ENCODE measurements at places on chromosomes 7 and 10.
A peak's percentile ranks its signal among the peaks of the same experiment; 100 is the strongest.

DNA sequence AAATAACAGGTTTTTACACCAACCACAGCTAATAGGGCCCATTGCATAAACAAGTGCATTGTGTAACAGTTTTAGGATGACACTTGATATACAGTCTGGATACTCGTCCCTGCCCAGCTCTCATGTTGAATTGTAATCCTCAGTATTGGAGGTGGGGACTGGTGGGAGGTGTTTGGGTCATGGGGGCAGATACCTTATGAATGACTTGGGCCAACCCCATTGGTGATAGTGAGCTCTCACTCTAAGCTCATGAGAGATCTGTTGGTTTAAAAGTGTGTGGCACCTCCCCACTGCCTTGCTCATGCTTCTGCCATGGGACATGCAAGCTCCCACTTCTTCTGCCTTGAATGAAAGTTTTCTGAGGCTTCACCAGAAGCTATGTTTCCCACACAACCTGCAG is 136.7 kb downstream of the PDE1C start:
- no peak for DNase-seq

DNA sequence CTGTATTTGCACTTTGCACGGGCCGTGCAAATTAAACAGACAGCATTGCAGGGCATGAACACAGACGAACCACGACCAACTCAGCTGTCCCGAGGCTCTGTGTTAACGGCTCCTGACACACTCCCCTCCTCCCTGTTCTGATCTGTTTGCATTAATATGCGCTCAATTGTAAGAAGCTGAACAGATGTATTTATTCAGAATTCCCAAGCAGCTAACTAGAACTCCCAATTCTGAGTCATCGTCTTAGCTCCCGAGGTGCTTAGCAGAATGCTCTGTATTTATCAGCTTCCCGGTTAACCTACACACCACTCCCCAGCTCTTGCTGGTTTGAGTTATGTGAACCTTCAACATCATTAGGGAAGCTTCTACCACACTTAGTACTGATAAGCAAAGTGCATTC is 286.4 kb downstream of the PTPRN2 start:
- DNase-seq, result no peak

GRCh38 chr7:20089431-20089830 is 127.8 kb downstream of the MACC1 start:
- no peak for DNase-seq

- no peak for DNase-seq
These were observed 319.4 kb upstream of the FZD8 start for GRCh38 chr10:35961501-35961900.

DNA sequence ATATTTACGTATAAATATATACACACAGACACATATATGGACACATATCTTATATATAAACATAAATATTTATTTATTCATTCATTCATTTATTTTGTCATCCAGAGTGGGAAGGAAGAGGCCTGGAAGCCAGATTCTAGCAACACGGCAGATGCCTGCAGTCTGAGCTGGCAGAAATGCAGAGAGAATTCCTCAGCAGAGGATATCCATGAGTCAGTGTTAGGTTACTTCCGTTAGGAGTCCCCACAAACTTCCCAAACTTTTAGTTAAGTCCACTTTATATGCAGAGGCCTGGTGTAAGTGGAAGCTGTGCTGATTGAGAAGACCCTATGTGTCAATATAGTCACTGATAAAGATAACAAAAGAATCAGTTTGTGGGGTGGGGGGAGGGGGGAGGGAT is 89.6 kb downstream of the PPP1R17 start:
- DNase-seq, result no peak

- no peak for DNase-seq
These were observed 23.1 kb downstream of the PARD3 start for GRCh38 chr10:34791947-34792346.

DNA sequence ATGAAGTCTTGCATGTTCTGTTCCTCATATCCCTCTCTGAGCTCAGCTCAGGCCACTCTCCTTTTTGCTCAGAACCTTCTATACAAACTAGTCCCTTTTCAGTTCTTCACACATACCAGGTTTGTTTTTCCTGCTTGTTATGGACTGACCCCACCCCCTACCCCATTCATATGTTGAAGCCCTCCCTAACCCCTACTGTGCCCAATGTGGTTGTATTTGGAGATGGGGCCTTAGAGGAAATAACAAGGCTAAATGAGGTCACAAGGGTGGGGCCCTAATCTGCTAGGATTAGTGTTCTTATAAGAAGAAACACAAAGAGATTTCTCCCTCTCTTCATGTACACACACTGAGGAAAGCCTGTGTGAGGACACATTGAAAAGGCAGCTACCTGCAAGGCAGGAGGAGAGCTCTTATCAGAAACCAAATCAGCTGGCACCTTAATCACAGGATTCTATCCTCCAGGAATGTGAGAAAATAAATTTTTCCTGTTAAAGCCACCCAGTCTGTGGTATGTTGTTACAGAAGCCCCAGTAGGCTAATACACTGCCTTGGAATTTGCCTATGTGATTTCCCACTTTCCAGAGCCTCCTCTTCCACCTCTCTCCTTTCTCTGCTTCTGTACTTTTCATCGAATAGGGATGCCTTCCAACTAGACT is 67.3 kb upstream of the DNAJB12 start:
- DNase-seq, result no peak

DNA sequence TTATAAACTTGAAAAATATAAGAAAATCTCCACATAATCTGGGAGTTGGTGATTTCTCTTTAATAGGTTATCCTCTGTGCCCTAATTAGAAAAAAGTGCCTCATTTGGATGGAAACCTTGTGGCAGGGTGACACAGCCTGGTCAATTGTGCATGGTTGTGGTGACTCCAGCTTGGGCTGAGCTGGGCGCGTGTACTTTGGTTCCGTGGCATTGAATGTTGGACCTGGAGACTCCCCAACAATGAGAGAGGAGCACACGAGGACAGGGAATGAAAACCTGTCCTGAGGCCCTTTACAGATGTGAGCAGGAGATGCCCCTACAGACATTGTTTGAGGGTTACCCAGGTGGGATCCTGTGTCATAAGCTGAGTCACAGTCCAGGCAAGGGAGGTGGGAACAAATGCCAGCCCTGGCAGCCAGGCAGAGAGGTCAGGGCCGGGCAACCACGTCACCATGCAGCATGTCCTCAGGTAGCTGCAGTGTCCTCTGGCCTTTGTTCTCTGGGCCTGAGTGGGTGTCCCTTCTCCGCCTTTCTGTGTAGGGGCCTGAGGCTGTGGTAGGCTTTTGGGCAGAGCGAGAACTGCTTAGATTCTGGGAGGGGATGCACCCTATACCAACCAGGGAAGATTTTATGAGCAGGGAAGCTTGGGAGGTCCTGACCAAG is 147.4 kb upstream of the TBX20 start:
- no peak for DNase-seq

GRCh38 chr10:34113504-34114225 is 701.4 kb downstream of the PARD3 start:
- no peak for DNase-seq

DNA sequence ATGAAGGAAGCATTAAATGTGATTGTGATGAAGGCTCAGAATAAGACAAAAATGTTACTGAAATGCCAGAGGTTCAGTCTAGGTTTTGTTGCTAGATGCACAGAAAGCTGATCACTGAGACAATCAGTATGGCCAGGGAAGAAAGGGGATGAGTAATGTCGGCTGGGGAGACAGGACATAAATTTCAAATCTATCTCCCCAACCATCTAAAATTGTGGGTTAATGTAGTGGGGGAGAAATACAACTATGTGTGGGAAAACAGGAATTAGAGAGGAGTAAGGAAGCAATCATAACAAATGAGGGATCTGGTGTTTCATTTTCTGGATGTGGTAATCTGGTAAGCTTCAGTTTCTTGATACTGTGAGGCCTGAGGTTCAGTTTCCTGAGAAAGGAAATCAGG is 1111.0 kb downstream of the XPNPEP1 start:
- DNase-seq, result no peak

GRCh38 chr10:13913897-13914296 is 327.1 kb downstream of the PRPF18 start:
- peak; percentile 7 for DNase-seq

GRCh38 chr10:13810568-13810967 is 223.8 kb downstream of the PRPF18 start:
- DNase-seq, result no peak

DNA sequence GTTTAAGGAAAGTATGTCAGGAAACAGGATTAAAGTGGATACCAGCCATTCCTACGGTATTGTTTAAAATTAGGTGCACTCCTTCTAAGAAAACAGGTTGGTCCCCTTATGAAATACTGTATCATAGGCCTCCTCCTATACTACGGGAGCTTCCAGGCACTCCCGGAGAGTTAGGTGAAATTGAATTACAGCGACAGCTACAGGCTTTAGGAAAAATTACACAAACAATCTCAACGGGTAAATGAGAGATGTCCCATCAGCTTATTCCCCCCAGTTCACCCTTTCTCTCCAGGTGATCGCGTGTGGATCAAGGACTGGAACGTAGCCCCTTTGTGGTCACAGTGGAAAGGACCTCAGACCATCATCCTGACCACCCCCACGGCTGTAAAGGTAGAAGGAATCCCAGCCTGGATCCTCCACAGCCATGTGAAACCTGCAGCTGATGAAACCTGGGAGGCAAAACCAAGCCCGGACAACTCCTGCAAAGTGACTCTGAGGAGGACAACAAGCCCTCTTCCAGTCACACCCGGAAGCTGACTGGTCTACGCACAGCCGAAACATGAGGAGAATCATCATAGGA is 25.1 kb upstream of the GHITM start:
- DNase-seq, result no peak

DNA sequence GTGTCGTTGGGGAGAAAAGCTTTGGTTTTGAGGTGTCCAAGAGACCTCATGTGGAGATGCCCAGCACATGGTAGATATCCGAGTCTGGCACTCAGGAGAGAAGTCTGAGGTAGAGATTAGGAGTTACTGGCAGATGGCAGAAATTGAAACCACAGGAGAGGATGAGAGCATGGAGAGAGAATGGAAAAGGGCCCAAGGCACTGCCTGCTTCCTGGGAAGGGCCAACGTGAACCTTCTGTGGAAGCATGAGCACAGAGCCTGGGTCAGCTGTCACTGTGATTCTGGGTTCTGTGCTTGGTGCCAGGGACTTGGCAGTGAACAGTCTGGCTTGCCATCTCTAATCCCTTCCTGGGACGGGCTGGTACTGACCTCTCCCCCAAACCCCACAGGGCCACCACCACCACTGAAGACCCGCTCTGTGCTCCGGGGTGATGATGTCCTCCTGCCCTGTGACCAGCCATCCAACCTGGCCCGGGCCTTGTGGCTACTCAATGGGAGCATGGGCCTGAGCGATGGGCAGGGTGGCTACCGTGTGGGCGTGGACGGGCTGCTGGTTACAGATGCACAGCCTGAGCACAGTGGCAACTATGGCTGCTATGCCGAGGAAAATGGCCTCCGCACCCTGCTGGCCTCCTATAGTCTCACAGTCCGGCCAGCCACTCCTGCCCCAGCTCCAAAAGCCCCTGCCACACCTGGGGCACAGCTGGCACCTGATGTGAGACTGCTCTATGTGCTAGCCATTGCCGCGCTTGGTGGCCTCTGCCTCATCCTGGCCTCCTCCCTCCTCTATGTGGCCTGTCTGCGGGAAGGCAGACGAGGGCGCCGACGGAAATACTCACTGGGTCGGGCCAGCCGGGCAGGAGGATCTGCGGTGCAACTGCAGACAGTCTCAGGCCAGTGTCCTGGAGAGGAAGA is 4.1 kb downstream of the MRPL43 start:
- DNase-seq, result no peak

DNA sequence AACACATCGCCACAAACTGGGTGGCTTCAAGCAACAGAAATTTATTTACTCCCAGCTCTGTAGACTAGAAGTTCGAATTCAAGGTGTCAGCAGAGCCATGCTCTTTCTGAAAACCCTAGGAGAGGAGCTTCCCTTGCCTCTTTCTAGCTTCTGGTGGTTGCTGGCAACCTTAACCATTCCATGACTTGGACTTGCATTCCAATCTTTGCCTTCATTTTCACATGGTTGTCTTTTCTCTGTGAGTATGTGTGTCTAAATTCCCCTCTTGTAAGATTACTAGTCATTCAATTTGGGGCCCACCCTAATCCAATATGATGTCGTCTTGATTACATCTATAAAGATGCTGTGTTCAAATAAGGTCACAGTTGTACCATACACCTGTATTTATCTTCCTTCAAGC is 65.9 kb upstream of the PRKG1 start:
- no peak for DNase-seq

GRCh38 chr10:15237351-15237750 is 68.9 kb upstream of the NMT2 start:
- DNase-seq, result no peak

DNA sequence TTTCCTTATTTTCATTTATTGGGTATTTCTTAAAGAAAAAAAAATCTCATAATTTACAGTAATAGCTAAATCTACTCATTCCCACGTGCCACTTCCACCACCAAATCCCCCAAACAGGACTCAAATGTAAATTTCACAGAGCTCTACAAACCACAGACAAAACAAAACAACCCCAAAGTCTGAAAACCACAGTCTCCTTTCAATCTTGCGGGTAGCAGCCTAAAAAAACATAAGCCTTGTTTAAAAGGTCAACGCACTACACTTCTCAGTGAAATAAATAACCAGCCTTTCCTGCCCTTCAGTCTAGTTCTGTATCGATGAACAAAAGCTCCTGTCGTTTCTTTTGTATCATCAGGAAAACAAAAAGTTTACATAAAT is 121.8 kb upstream of the AFAP1L2 start:
- DNase-seq, result no peak

DNA sequence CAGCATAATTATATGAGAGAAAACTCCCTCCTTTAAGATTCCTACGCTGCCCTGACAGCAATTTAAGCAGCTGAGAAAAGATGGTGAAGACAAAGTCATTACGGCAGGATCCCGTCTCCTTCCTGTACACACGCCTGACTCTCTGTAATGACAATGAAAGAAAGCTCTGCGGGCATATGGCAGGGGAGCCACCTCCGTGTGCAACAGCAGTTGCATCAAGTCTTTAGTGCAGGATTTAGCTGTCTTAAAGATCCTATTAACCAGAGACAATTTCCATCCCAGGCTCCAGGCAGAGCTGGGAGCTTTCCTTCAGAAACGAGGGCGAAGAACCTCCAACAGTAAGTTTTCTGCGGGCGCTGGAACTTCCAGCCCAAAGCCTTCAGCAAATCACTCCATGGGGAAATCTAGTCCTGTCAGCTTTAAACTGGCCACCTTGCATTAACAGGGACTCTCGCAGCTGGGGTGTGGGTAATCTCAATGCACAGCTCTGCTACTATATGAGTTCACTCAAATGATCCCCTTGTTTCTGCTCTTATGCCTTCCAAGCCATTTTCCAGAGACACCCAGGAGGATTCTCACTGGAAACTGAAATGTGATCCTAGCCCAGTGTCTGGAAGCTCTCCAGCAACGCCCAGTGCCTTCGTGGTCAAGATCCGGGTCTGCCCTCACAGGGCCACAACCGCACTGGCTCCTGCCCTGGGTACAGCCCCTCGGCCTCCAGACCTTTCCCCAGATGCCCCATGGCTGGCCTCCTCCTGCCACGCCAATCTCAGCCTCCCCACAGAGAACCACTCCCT is 74.9 kb downstream of the CTBP2 start:
- no peak for DNase-seq

GRCh38 chr7:43781726-43782607 is 23.5 kb downstream of the BLVRA start:
- DNase-seq, result no peak

DNA sequence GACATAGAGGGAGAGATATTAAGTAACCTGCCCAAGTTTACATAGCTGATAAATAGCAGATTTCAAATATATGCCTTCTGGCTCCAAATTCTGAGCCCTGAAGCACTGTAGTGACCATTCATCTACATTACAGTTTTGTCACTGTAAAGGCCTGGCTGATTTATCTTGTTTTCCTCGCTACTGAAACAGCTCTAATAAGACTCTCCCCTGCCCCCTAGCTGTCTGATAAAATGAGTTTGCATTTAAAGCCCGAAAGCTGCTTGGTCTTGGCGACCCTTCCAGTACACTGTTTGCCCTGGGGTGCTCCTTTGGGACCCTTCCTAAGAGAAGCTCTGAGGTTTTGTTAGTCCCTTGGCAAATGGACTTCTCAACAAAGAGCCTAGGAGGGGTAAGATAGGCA is 59.7 kb upstream of the RAB11FIP2 start:
- no peak for DNase-seq
